ENCODE measurements at places on chromosomes 1 and 21.

GRCh38 chr1:153688276-153688675 is 9.8 kb downstream of the NPR1 start:
- no peak for DNase-seq

DNA sequence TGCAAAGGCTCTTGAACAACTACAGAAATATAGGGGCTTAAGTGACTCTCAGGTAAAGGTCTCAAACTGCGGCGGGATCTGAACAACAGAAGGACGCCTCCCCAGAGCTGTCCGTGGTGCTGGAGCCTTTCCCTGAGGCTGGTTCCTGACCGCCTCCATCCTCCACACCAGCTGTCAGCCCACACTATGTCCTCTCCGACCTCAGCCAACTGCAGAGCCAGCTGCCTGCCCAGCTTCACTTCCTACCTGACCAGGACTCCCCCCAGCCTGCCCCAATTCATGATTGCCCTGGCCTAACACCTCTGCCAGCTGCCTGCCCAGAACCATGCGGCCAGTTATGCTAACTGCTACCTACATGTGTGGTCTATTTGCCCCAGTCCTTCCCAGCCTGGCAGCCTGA is 63.6 kb upstream of the ZC3H12A start:
- no peak for DNase-seq

DNA sequence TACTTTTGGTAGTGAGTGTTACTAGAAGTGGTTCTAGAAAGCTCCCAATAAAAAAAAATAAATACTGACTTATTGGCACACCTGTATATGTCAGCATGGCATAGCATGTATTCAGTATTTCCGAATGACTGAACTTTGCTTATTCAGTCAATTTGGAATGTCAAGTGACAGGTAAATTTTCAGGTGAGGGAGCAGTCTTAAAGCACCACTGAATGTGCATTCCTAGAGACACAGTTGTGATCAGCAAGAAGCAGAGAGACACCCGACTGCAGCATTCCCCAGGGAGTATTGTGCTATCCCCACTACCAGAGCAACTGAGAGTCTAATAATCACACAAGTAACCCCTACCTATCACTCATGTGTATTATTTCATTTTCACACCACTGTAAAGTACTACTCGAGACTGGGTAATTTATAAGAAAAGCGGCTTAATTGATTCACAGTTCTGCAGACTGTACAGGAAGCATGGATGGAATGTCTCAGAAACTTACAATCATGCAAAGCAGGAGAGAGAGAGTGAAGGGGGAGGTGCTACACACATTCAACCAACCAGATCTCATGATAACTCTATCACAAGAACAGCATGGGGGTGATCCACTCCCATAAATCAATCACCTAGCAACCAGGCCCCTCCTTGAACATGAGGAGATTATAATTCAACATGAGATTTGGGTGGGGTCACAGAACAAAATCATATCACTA is 201.5 kb downstream of the TBX15 start:
- no peak for DNase-seq

GRCh38 chr1:172352435-172352834 is 68.0 kb upstream of the C1orf105 start:
- no peak for DNase-seq

GRCh38 chr1:206979379-206980043 is 9.3 kb upstream of the FCAMR start:
- no peak for DNase-seq

DNA sequence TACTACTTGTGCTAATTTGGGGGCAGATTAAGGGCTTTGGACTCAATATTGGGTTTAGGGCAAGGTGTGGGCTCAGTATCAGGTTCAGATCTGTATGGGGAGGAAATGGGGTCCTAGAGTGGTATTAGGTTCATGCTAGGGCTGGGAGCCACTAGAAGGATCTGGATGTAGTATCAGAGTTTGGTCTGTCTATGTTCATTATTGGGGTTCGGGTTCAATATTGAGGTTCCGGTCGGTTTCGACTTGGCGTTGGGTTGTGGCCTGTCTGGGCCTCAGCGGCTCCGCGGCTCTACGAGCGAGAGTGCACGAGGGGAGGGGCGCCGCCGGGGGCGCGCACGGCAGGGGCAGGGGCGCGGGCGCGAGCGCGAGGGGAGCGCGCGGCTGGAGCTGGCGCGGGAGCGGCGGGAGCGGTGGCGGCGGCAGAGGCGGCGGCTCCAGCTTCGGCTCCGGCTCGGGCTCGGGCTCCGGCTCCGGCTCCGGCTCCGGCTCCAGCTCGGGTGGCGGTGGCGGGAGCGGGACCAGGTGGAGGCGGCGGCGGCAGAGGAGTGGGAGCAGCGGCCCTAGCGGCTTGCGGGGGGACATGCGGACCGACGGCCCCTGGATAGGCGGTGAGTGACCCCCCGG is at the start of gene PTPRF:
Gene PTPRF, plus strand, starts transcription at position 401 of the 624 bp plus-strand sequence. CDS start 14,193 bp downstream, outside the sequence.
- peak; percentile 58 for DNase-seq

DNA sequence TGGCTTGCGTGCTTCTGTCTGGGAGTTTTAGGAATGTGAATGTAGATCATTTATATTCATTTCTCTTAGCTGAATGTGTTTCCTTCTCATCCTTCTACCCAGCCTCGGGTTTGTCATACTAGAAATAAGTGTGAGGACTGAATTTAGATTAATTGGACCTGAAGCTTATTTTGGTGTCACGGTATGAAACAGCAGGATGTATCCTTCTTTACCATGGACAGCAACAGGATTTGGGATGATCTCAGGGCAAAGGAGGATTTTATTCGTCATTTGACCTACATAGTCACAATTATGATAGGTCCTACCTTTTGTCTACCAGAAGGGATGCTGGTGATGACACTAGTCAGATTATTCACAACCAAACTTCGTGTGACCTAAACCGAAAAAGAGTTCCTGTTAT is 127.4 kb downstream of the FMN2 start:
- DNase-seq, result no peak

- no peak for DNase-seq
These were observed 20.6 kb downstream of the ABCD3 start for GRCh38 chr1:94438692-94439276.

DNA sequence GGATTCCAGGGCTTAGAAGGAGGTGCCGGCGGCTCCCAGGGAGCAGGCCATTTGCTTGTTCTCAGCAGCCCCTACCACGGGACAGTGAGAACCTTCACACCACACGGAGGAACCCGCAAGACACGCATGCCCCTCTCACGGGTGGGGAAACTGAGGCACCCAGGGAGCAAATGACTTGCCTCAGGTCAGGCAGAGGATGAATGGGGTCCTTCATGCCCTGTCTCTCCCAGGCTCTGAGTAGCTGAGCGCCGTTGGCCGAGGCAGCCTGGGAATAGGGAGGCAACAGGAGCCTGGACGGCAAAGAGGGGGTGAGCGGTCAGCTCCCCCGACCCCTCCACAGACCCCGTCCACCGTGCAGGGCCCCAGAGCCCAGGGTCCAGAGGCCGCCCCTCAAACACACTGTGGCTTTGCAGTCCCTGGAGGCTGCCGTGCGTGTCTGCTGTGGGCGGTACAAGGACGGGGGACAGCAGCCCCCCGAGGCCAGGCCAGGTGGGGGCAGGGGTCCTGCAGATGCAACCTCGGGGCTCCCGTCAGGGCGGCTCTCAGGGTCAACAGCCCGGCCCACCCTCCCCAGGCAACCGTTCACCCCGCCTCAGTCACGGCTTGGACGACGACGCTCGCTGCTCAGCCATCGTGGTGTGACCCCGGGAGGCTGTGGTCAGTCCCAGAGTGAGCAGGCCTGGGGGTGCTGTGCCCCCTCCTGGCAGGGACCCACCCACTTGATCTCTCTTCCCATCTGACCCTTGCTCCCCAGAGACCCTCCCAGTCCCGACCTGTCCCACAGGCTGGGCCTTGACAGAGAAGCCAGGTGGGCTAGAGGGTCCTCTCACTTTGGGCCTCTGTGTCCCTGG is 15.8 kb upstream of the COL6A2 start:
- DNase-seq, result no peak

DNA sequence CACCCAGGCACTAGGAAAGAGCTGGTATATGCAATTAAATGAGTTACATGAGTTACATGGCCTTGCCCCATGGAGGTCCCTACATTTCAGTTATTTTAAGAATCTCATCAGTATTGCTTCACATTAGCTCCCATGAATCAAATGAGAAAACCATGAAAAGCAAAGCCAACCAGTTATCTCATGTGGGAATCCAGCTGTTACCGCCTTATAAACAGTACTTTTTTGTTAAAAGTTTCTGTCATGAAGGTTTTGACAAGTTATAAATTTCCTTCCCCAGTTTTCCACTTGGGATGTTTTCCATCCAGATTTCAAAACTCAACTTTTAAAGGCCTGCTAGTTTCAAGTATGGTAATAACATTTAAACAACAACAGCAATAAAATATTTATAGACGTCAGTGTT is 544.8 kb downstream of the NUF2 start:
- DNase-seq, result no peak

- no peak for DNase-seq
These were observed 6.6 kb upstream of the TMEM167B start for GRCh38 chr1:109083923-109084322.

GRCh38 chr1:218250492-218250891 is 34.6 kb upstream of the RRP15 start:
- DNase-seq, result no peak

- no peak for DNase-seq
These were observed 732.6 kb upstream of the CHRM3 start for GRCh38 chr1:238653693-238654321.

Measured in NCI-H1930 (cell line).